ENCODE measurements at places on chromosomes 12 and 14.

- DNase-seq: no peak
These were observed 10.2 kb downstream of the TBX5 start for GRCh38 chr12:114395755-114396152.

GRCh38 chr14:106662936-106663550, 1136.7 kb downstream of the TMEM121 start:
- no peak for DNase-seq

DNA sequence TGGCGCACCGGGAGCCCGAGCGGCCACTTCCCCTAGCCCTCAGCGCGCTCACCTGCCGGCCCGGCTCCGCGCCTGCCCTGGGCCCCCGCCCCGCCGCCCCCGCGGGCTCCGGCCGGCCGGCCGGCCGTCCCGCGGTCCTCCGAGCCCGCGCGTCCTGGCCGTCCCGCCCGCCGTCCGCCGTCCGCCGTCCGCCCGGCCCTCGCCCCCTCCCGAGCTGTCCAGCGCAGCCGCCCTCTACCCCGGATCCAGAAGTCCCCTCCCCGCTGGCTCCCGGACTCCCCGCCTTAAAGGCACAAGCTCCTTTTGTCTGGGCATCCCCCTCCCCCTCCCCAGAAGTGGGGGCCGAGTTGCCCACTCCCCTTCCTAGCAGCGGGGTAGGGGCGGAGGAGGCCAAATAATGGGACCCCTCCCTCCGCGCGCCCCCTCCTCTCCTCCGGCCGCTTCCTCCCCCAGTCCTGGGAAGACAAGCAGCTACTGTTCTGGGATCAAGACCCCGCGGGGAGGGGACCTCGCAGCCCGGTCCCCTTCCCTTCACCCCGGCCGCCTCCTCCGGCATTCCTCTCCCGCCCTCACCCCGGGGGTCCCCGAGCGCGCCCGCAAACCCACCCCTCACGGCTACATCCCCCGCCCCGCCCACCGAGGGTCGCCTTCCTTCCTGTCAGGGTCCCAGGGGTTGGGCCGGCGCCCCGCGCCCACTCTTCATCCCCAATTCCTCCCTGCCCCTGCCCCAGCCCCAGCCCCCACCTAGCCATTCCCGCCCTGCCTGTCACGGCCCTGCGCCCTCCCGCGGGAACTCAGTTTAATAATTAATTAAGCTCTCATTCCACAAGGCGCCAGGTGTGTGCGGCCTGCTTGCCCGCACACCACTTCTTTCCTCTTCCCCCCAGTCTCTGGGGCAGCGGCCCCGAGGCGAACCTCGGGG, at the start of gene ADCY6:
TSS of gene ADCY6 (minus strand) at position 236 of the 922 bp plus-strand sequence. CDS start 5,655 bp downstream, outside the sequence.
- peak; percentile 5 for DNase-seq

DNA sequence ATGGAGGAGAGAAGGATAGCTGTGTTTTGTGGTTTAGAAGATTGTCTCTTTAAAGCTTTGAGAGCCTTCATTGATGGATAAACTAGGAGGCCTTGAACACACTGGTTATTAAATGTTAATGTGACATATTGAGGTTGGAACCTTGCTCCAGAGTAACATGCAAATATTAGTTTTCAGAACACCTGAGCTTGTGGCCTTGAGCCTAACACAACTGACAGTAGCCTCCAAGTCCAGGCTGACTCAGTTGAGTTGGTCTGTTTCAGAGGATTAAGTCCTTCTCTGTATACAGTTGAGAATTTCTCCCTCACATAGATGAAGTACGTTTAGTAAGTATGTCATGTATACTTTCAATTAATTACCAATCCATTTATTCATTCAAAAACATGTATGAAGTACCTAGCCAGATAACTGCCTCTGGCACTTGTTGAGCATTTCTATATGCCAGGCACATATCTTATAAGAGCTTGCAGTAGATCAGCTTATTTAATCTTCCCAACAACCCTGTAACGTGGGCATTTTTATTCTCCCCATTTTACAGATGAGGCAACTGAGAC, 63.5 kb downstream of the ELK3 start:
- no peak for DNase-seq

GRCh38 chr14:37565550-37565949, 29.5 kb downstream of the FOXA1 start:
- DNase-seq: no peak

GRCh38 chr12:97716356-97716755, 253.8 kb downstream of the RMST start:
- DNase-seq: no peak

GRCh38 chr12:31316891-31317290, 9.1 kb downstream of the SINHCAF start:
- DNase-seq: no peak

DNA sequence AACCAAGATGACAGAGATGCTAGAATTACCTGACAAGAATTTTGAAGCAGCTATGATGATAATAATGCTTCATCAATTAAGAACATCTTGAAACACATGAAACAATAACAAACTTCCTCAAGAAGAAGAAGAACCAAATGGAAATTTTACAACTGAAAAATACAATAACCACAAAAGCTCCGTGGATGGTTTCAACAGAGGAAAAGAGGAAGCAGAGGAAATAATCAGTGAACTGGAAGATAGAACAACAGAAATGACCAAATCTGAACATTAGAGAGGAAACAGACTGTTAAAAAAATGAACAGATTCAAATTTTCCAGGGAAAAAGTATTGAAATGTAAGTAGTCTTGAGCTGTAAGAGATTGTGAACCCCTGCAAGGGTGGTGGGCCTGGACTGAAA, 62.8 kb upstream of the SLC35F4 start:
- DNase-seq: no peak

DNA sequence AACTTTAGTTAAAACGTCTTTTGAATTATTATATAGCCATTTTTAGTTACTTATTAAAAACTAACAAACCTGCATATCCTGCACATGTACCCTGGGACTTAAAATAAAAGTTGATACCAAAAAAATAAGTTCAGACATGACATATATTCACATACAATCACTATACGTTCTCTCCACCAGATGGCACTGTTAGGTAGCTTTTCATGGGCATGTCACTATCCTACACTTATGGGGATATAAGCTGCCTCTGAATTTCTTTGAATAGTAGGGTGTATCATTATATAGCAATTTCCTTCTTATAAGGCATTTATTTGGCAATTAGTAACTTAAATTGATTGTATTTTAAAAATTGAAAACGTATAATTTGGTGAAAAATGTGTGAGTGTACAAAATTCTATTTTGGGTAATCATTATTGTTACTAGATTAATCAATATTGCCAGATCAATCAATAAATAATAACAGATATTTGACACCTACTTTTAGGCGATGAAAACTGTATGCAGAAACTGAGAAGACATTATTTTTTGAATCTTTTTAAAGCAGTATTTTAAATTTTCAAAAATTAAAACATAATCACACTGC, 31.8 kb upstream of the OR10A7 start:
- DNase-seq: no peak

DNA sequence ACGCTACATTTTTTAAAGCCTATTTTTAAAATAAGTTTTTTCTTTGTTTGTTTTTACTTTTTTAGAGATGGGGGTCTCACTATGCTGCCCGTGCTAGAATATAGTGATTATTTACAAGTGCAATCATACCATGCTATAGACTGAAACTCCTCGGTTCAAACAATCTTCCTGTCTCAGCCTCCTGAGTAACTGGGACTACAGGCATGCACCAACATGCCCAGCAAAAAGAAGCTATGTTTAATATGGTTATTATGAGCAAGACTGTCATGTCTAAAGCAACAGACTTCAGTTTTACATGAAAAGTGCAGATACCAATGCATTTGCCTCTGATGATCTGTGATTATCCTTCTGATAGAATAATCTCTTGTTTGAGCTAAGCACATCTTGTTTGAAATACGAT, 45.6 kb upstream of the SGPP1 start:
- no peak for DNase-seq

GRCh38 chr12:9667403-9668160, 1.9 kb upstream of the CLEC2D start:
- no peak for DNase-seq
